ENCODE measurements at places on chromosomes 7 and 10.
A peak's percentile ranks its signal among the peaks of the same experiment; 100 is the strongest.

DNA sequence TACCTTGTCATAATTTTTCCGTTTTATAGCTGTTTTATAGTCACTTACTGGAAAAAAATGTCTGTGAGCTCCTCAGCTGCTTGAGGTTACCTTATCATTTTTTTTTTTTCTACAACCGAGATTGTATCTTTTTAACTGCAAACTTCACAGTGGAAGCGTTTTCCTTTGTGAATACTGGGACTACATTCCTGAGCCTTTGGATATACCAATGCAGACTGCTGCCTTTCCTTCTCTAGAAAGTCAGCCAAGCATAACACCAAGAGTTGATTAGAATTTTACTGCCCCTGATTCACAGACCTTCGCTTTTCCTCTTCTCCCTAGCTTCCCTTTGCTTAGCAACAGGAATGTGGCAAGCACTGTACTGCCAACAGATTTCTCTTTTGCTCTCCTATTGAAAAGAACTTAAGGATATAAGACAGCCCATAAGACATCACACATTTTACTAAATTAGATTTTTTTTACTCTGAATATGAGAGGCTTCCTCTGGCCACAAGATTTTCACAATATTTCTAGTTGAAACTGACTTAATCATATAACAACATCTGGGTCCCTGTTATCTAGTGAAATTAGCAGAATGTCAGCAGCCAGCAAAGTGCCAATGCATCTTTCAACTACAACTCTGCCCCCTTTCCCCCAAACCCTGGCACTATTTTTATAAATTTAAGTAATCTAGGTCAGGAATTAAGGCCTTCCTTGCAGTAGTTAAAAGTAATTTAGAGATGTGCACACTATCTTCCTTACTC lies 170.6 kb downstream of the PRKG1 start:
- DNase-seq = no peak

- DNase-seq = no peak
Observed at GRCh38 chr7:4715410-4715776, 33.3 kb downstream of the FOXK1 start.

- DNase-seq = no peak
Observed at GRCh38 chr7:71854546-71855397, 557.4 kb downstream of the CALN1 start.

GRCh38 chr10:17735166-17735941 lies 16.6 kb upstream of the TMEM236 start:
- DNase-seq = no peak

DNA sequence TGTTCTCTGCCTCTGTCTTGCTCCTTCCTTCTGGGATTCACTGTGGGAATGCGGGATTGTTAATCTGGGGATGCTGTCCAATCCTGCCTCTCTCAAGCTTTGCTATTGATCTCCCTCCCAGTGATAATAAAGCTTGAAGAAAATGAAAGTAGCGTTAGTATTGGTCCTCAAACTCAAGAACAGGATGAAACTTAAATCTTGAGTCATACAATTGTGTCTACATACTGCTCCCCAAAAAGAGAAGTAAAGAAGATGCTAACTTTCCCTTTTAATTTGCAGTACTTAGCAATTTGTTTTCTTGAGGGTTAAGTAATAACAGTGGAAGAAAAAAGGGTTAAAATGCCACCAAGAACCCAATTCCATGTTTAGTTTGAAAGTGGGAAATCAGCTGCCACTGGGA lies 13.6 kb downstream of the CFTR start:
- no peak for DNase-seq

DNA sequence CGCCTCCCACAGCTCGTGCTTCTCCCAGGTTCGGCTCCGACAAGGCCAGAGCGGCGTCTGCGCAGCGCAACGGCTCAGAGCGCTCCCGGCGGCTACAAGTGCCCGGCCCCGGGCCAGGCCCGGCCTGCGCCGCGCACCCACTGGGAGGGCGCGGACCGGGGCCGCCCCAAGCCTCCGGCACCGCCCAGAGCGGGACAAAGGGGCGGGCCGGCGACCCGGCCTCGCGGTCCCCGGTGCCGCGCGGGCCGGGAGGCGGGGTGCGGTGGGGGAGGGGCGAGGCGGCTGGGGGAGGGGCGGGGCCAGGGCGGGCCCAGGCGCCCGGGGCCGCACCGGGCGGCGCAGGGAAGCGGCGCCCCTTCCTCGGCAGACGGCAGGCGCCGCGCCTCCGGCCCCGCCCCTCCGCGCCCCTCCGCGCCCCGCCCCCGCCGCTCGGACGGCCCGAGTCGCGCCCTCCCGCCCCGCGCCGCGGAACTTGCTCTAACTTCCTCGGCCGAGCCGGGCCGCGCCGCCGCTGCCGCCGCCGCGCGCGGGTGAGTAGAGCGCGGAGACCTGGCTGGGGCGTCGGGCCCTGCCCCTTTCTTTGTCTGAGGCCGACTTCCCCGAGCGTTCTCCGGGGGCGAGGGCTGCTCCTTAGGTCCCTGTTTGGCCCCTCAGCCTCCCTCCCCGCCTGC lies at the start of gene TSPAN14:
TSS of gene TSPAN14 (plus strand) at position 469 of the 671 bp plus-strand sequence. CDS start 34,924 bp downstream, outside the sequence.
- peak; percentile 77 for DNase-seq

GRCh38 chr10:18906636-18907035 lies 142.0 kb upstream of the MALRD1 start:
- no peak for DNase-seq

DNA sequence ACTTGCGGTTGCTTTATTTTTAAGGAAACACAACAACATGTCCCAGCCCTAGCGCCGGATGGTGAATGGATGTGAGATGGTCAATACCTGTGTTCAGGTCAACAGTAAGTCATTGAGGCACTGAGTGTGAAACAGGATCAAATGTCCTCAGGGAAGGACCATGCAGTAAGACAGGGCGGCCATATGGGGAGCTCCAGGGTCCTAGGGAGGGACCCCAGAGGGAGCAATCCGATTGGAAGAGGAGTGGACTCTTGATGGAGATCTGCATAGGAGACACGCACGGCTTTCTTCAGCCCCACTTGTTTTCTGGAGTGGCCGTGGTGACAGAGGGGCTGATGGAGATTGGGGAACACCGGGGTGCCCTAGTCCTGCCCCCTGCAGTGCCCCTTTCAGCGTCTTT lies 423.8 kb upstream of the MKI67 start:
- no peak for DNase-seq

- DNase-seq = no peak
Observed at GRCh38 chr7:86282014-86282682, 361.6 kb upstream of the GRM3 start.

- no peak for DNase-seq
Observed at GRCh38 chr7:106178593-106179134, 66.6 kb upstream of the SYPL1 start.

DNA sequence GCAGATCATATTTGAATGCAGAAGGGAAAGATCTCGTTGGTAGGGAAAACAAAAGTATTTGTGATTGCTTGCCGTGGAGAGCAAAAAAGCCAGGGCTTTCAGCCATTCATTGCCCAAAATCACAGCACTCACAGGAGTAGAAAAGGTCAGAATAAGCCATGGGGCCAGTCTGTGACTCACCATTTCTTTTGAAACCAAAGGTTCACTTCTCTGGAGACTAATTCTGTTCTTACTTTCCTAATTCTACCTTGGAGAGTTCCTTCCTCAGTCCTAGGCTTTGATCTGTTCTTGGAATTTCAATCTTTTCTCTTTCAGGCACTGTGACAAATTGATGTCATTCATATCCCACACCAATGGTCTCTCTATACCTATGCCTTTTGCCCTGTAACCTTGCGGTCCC lies 54.1 kb upstream of the FAM180A start:
- no peak for DNase-seq

DNA sequence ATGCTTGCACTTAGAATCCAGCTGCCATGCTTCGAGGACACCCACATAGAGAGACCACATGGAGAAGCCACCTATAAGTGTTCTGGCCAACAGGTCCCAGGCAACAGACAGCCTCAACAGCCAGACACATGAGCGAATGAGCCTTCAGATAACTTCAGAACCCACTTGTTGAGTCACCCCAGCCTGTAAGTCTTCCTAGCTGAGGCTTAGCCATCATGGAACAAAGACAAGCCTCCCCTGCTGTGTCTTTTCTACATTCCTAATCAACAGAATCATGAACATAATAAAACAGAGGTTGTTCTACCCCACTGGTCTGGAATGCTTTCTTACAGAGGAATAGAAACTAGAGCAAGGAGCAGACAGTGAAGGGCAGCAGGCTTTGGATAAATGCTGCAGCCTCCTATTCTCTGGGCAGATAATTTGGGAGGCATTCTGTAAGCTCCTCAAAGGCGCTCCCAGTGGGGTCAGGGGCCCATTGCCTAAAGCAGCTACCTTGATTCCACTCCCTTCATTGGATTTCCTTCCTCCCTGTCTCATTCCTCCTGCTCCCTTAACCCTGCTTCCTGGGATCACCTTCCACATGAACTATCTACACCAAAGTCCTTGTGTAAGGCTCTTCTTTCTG lies 4.6 kb downstream of the TLL2 start:
- no peak for DNase-seq

DNA sequence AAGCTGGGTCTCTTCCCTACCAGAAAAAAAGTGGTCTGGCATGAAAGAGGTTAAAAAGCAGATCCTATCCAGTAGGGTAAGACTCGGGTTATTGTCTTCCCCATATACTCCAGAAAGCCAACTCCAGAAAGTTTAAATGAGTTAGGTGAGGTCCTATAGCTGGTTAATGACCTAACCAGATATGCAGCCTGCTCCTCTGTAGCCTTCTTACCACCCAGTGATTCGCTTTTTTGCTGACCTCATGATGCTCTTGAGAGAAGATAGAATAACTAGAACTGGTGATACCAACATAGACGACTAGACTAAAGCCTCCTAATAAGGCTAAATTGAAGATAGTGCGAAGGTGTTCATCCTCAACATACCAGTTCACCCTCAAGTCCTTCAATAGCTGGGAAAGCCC lies 675 bp upstream of the GIMAP1 start:
- no peak for DNase-seq

DNA sequence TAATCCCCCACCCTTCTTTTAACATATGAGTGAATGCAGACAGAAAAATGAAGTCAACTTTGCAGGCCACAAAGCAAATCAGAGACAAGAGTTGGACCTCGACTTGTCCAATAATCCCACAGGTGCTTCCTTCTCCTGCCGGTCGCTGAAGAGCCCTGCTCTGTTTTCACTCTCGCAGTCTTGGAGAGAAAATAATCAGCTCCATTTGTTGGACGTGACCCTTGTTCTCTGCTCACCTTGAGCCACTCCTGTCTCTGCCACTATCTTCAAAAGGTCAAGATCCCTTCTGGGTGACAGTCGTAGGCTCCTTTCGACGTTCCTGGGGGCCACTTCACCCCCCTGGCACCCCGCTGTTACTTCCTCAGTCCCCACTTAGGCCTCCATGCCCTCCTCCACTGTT lies 2.8 kb upstream of the KLF6 start:
- no peak for DNase-seq

- no peak for DNase-seq
Observed at GRCh38 chr7:1231214-1232102, 1.2 kb upstream of the UNCX start.

GRCh38 chr7:29135846-29136245 lies 10.5 kb downstream of the CPVL start:
- DNase-seq = no peak

GRCh38 chr10:84138478-84139125 lies 707 bp upstream of the GHITM start:
- DNase-seq = peak; percentile 79

- DNase-seq = no peak
Observed at GRCh38 chr7:157383868-157384267, 47.1 kb downstream of the DNAJB6 start.

GRCh38 chr10:101292194-101293006 lies 61.6 kb upstream of the BTRC start:
- DNase-seq = peak; percentile 16

DNA sequence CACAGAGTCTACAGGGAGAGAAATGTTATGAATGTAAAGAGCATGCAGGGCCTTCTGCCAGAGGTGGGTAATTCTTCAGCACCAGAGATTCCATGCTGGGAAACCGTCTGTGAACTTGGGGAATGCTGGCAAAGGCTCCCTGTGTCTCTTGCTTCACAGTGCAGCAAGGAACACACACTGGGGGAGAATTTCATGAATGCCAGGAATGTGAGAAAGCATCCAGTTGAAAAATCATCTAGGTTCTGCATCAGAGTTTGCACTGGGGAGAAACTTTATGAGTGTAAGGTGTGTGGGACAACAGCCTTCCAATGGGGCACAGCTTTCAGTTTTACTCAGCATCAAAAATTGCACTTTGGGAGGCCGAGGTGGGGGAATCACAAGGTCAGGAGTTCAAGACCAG lies 224.3 kb upstream of the IGFBP3 start:
- DNase-seq = no peak

GRCh38 chr7:147432079-147432478 lies 1158.5 kb upstream of the C7orf33 start:
- no peak for DNase-seq

- DNase-seq = no peak
Observed at GRCh38 chr7:30321089-30321881, 36.9 kb downstream of the ZNRF2 start.

DNA sequence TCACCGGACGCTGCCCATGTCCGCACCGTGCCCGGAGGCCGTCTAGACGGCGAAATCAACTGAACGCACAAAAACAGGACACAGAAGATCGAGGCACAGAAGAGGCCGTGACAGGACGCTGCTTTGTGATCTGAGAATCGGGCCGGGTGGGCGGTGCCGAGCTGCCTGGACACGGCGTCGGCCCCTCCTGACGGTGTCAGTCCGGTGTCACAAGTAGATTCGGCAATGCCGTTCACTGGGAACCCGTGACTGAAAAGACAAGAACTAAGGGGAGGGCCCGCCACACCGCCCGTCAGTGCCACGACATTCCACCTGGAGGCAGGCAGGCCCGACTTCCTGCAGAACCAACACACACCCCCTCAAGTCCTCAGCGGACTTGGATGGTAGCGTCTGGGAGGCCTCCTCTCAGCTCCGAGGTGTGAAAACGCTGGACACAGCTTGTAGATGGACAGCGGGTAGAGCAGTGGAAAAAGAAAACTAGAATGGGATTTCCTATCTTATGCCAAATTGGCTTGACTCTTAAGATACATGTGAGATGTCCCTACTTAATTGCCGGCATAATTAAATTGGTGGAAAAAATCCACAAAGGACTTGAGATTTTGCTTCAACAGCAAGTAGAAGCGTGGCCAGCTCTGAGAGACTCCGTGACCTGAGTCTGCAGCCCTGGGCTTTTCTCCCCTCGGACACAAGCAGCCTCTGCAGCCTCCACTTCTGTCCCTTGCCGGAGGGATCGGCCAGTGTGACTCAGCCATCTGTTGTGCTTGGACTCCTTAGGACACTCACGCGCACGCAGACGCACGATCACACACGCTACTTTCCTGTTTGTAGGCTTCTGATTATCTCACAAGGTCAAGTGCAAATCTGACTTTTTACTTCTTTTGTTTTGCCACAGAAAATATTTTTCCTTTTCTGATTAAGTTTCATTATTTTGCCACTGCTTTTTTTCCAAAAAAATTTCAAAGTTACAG lies 269.0 kb downstream of the DIP2C start:
- no peak for DNase-seq

DNA sequence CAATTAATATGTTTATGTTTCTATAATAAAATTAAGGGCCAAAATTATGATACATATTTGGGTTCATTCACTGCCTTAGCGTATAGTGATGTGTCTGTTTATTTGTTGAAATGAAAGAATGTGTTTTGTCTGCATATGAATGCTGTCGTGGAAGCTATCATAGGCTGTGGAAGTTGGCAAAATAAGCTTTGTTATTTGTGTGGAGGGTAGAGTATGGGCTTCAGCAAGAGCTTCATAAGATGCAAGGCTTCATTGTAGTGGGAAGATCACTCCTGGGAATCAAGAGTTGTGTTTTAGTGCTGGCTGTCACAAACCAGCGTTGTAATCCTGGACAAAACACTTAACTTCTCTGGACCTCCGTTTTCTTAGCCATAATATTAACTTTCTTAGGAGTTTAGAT lies 2.5 kb downstream of the SLK start:
- no peak for DNase-seq
